ENCODE measurements at places on chromosomes 2 and 18.
A peak's percentile ranks its signal among the peaks of the same experiment; 100 is the strongest.

GRCh38 chr18:26635466-26635865, 87.1 kb upstream of the KCTD1 start:
- no peak for DNase-seq

DNA sequence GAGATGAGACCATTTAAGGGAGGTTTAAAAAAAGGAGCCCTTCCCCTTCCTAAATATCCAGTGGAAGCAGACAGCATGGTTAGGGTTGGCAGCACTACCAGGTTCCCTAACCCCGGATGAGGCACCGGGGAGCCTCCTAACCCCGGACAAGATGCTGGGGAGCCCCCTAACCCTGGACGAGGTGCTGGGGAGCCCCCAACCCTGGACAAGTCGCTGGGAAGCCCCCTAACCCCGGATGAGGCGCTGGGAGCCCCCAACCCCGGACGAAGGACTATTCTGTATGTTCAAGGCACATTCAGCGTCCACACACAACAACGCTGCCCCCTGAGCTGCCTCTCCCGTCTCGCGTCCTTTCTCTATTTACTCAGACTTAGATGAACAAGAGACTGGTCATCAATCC, 51.9 kb downstream of the ANKMY1 start:
- no peak for DNase-seq

DNA sequence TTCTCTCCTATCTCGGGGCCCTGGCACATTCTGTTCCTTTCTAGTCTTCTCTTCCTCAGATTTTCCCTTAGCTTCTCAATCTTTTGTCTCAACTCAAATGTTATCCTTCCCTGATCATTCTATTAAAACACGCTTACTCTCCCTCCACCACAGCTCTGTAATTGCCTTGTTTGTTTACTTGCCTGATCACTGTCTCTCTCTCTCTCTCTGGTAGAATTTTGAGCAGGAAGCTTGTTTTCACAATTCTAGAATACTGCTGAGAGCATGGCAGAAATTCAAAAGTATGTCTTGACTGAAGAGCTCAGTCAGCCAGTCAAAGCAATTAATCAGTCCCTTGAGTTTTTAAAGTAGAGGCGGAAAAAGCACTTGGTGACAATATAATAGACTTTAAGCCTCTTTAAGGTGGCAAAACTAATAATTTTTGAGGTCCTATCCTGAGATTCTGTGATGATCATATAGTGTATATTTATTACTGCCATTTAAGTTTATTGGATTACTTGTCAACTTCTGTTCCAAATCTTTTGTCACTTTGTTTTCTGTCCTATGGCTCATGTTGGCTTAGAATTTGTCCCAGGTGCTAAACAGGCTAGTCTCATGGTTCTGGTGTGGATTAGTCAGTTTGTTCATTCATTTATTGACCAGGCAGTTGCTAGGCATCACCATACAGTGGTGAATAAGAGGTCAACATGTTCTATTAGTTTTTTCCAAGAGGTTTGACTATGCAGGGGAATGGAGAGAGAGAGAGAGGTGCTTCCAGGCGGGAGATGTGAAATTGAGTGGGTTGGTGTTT, 2.3 kb downstream of the PSMD1 start:
- DNase-seq, result no peak

DNA sequence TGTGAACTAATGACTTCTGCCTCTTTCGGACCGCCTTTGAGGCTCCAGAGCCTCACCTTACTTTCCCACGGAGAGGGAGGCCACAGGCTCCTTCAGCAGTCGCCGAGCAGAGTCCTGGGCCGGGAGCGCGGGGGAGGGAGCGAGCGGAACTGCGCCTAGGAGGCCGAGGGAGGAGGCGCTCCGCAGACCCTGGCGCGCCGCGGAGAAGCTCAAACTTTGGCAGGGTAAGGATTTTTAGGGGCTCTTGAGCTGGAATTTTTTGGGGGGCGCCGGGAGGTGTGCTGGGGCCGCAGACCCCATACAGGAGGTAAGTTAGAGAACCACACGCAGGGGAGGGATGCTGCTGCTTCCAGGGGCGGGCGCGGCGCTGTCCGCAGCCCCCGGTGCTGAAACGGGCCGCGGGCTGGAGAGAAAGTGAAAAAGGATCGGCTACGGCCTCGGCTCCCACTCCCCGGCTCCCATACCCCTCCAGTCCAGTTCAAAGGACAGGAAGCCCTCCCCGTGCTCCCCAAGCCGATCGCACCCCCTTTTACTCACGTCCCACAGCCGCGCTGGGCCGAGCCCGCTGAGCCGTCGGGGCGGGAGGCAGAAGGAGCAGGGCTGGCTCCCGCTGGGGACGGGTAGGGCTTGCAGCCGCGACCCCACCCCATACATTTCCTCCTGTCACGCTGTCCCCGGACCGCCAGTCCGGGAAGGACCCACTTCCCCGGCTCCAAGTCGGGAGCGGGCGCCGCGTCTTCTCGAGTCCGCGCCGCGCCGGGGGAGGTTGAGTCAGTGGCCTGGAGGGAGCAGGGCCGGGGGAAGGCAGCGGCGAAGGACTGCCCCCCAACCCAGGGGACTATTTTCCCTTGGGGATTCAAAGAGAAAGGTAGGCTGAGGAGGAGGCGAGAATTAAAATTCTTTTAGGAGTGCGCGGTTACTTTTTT, at the start of gene CNGA3:
TSS of gene CNGA3 (plus strand) at position 146 of the 926 bp plus-strand sequence. CDS start 23,520 bp downstream, outside the sequence.
- no peak for DNase-seq

DNA sequence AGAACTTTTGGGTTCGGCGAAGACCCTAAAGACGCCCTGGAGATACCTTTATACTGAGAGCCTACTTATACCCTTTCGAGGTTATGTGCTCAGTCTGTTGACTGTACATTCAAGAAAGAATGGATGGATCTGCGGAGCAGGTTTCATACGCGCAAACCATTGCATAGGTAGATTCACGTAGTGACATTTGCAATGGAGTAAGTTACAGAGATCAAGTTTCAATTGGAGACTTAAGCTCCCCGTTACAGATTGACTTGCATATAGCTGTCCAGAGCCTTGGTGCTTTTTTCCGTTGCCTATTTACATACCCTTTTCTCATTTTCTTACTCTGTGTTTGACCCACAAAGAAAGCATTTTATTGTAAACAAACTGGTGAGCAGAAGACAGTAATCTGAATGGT, 923 bp downstream of the PSMD1 start:
- no peak for DNase-seq

- no peak for DNase-seq
These were observed 30.7 kb downstream of the IMPA2 start for GRCh38 chr18:12011957-12012549.

- DNase-seq, result no peak
These were observed 97.8 kb upstream of the AQP4 start for GRCh38 chr18:26963292-26963691.

GRCh38 chr2:224638301-224638823, 53.2 kb upstream of the CUL3 start:
- no peak for DNase-seq

DNA sequence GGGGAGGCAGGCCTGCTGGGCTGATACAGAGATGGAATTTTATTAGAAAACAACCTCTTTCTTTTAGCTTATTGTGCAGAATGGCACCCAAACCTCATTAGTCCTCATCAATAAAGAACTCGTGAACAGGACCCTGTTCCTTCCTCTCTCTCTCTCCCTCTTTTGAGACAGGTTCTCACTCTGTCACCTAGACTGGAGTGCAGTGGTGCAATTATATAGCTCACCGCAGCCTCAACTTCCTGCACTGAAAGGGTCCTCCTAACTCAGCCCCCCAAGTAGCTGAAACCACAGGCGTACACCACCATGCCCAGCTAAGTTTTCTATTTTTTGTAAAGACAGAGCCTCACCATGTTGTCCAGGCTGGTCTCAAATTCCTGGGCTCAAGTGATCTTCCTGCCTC, 21.7 kb upstream of the AP1S3 start:
- DNase-seq, result no peak

DNA sequence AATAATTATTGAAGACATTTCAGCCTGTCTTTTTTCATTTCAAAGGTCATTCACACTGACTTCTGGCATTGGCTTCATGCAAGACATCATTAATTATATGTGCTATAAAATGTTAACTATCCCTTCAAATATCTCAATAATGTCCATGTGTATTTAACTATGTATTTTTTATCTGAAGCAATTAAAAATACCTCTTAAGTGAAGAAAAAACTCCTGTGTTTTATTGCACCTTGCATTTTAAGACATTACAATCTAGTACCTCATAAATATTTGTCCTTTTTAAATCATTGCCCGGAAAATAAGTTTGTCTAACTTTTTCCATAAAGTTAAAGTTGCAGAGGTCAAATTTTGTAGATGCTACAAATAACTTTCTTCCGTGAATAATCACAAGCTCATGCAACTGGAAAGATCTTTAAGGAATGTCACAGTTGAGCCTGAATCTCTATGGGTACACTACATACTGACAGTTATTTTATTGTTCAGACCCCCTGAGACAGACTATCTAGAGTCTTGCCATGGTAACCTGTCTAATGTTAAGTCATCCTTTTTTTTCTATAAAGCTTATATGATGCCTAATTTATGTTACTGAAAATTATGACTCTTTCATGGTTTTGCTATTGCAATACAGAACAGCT, 38.4 kb upstream of the COBLL1 start:
- DNase-seq, result no peak

GRCh38 chr18:5294113-5294456, 1.4 kb downstream of the ZBTB14 start:
- no peak for DNase-seq

DNA sequence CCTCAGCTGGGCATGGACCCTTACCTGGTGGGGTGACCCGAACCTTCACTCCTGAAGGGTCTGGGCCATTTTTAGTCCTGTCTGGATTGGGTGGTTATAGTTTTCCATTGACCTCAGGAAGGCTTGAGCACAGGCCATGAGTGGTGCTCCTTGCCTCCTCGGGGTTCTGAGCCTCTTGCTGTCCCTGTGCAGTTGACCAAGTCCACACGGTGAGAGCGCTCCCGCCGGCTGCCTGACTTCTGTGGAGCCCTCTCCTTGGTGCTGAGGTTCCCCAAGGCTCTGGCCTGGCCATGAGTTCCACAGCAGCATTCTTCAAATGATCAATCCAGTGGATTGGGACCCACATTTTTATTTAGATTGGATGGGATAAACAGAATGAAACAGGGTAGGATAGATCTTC, 159.5 kb downstream of the SEPTIN10 start:
- DNase-seq, result no peak

DNA sequence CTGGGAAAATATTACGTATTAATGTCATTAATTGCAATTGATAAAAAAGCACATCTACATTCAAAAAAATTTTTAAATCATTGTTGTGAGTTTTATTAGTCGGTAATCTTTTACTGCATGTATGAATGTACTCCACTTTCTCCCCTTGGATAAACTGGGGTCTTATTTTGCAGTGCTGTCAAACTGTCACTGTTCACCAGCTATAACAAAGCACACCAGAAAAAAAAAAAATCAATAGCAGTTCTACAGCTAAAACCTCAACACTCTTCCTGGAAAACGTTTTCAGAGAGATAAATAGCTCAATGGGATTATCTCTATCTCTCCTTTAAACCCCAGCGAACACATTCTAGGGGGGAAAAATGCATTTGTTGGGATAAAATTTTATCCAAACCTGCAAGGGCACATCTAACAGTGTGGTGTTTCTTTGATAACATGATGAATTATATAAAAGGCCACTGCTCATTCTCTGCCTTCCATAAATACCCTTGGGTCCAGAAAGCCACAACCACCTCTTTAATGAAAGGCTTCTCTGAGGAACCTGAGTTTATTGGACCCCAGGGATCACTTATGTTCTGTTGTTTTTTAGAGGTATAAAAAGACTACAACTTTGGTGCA, 219.9 kb downstream of the CDH20 start:
- no peak for DNase-seq

- no peak for DNase-seq
These were observed 325.3 kb upstream of the MEX3C start for GRCh38 chr18:51522821-51523220.

DNA sequence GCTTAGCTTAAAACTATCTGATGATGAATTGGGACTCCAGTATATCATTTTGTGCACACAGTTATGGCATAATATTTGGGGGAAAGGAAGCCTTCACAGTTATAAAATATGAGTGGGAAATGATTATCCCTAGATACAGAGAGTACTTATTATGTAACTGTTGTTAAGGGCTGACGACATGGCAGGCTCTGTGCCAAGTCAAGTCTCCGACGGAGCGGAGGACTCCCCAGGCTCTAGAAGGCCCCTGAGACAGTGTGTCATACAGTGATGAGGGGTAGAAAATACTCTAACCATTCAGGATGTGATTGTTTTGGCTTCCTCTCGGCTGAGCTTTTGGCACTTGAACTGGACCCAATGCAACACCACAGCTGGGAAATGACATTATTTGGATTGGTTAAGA, 211.8 kb downstream of the SLC8A1 start:
- DNase-seq, result no peak

DNA sequence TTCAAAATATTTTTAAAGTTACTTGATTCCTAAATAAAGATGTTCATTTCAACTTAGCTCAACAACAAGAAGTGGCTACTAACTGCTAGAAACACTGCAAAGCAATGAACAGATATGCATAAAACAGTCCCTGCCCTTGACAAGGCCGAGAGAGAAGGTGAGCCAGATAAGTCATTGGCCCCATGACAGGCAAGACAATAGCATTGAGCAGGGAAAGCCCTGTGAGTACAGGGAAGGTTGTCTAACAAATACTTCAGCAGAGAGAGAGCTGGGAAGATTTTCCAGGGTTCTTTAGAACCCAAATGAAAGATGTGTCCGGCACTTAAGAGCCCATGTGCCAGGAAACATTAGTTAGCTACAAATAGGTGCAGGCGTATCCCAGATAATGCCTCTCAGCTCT, 4.7 kb downstream of the LAMA1 start:
- no peak for DNase-seq

- DNase-seq, result no peak
These were observed 67.9 kb downstream of the COL6A3 start for GRCh38 chr2:237345891-237346640.

- no peak for DNase-seq
These were observed 28.9 kb upstream of the ITGA6 start for GRCh38 chr2:172398440-172398839.

- peak; percentile 14 for DNase-seq
These were observed 42.4 kb upstream of the DDX18 start for GRCh38 chr2:117771969-117772630.

- no peak for DNase-seq
These were observed 64.6 kb downstream of the OSBPL6 start for GRCh38 chr2:178258916-178259315.

GRCh38 chr18:77054288-77054605, 78.3 kb downstream of the MBP start:
- no peak for DNase-seq

- DNase-seq, result no peak
These were observed 42.1 kb downstream of the CAPN13 start for GRCh38 chr2:30765191-30765590.

- no peak for DNase-seq
These were observed 95.2 kb upstream of the KLF7 start for GRCh38 chr2:207260947-207261346.

DNA sequence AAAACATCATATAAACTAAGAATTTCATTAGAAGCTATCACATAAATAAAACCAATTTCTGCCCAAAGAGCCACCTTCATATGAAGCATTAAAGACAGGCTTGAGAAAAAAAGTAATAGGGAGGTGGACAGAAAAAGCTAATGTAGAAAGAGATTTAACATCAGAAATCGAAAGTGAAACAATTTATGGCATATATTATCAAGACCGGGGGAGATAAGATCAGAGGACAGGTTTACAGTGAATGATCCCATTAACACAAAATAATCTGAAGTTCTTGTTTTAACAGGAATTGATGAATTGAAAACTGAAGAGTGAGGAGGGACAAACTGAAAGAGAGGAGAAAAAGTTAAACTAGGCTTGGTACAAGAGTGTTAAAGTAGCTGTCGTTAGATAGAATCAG, 786.3 kb upstream of the FSHR start:
- no peak for DNase-seq

GRCh38 chr2:46167406-46167805, 129.8 kb upstream of the EPAS1 start:
- no peak for DNase-seq

GRCh38 chr2:98776136-98776535, 45.2 kb upstream of the MGAT4A start:
- no peak for DNase-seq
